ENCODE measurements at places on chromosomes 7 and 10.
A peak's percentile ranks its signal among the peaks of the same experiment; 100 is the strongest.

DNA sequence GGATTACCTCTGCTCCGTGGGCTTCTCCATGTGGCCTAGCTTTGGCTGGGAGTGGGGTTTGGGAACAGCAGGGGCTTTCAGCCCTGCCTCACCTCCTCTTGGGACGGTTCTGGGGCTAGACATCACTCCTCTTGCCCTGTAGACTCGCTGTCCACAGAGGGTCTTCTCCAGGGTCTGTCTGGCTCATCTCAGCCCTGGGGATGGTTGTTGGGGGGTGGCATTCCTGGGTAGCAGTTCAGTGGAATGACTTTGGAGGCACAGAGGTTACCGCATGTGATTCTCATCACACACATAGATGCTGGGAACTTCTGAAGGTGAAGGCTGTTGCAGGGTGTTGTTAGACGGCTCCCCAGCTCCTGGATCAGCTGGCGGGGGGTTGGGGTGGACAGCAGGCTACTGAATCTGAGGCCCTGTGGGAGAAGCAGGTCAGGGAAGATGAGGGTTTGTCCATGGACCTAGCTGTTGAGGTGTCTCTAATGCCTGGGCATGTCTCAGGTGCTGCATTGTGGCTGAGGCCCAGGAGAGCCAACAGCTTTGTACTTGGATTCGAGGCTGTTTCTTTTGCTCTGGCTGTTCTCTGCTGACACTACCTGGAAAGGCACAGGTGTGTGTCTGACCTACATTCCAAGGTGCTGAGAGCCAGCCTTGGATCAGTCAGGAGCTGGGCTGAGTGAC, 23.8 kb downstream of the RAMP3 start:
- peak; percentile 22 for DNase-seq

DNA sequence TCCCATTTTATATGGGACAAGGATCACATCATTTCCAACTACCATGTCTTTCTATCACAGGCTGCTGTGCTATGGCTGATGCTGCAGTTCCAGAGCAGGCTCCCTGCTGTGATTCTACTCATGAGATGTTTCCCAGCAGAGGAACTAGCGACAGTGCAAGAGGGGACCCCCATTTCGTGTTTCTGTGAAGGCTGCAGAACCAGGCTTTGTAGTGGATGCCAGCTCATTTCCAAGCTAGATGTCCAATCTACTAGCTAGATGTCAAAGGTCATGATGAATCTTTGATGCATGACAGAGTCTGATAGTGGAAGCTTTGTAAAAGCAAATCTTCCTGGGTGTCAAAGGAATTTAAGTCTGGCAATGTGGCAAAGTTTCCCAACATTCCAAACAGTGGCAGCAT, 21.2 kb upstream of the MYO3A start:
- no peak for DNase-seq

- no peak for DNase-seq
Observed at GRCh38 chr7:2777898-2778535, 66.1 kb downstream of the GNA12 start.

DNA sequence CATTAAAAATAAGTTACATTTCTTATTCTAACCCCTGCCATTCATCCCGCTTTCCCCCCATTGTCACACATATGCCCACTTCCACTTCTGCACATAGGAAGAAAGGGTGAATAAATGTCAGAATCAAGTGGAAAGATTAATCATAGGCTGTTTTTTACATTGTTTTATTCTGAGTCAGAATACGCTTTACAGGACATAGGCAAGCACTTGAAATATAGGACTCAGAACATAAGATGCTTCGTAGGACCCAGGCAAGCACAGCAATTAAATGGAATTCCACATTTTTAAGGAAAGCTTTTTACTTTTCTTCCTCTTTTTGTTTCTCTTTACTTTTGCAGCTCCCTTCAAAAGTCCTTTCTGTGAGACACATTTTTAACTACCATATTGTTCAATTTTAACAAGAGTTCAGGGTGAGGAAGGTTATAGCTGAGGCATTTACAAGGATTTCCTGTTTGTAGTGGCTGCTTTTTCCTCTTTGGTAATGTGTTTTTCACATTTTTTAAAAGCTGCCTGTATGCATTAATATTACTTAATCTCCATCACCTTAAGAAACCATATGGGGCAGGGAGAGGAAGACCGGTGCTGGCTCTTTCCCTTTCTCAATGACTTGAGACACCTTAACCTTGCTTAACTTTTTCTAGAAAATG, 130.0 kb downstream of the TES start:
- no peak for DNase-seq

DNA sequence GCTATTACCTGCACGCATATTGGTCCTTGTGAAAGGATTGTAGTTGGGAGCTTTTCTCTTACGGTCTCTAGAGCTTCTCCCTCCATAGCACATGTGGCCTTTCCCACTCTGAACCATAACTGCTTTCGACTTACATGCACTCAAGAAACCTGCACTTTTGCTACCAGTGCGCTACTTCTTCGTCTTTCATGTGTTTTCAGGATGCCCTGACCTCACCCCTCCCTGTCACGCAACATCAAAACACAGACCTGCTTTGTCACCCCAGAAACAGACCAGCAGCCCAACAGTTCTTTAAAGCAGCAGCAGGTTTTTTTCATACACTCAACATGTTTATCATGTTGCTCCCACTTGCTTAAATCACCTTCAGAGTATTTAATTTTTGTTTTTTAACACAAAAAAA, 243.5 kb upstream of the TCF7L2 start:
- DNase-seq = no peak

- DNase-seq = no peak
Observed at GRCh38 chr7:11294218-11294617, 320.5 kb downstream of the PHF14 start.

DNA sequence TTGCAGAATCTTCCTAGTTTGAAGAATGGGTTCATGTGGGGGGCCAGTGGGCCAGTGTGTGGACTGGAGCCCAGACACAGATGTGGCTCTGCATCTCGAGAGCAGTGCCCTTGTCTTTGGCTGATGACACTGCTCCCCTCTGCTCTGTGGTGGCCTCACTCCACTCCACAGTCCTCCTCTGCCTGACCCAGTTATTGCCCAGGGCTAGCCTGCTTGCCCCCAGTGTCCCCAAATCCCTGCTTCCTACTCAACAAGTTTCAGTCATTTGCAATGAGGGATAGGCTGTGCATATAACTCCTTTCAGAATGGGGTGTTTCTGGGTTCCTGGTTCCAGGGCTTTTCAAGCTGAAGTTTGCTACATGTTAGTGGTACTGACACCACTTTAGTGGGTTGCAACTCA, 177.5 kb downstream of the SNX10 start:
- no peak for DNase-seq

- no peak for DNase-seq
Observed at GRCh38 chr10:92829786-92830377, 18.4 kb upstream of the EXOC6 start.

DNA sequence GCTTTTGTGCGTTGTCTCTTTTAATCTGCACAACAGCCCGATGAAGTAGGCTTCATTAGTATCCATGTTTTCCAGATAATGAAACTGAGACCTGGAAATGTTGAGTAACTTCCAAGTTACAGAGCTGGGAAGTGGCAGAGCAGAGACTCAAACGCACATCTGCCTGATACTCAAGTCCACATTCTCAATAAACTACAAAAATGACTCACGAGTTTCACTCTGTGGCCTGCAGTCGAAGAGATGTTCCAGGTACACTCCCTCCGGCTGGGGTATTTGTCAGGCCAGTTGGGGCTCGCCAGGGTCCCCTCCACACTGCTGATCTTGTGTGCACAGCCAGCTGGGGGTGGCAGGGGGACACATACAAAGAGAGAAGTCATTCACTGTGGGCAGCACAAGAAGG, 17.7 kb upstream of the OPALIN start:
- DNase-seq = no peak

- no peak for DNase-seq
Observed at GRCh38 chr7:120394595-120394994, 121.6 kb downstream of the KCND2 start.

GRCh38 chr7:24732646-24733413, 24.4 kb downstream of the GSDME start:
- DNase-seq = peak; percentile 65

DNA sequence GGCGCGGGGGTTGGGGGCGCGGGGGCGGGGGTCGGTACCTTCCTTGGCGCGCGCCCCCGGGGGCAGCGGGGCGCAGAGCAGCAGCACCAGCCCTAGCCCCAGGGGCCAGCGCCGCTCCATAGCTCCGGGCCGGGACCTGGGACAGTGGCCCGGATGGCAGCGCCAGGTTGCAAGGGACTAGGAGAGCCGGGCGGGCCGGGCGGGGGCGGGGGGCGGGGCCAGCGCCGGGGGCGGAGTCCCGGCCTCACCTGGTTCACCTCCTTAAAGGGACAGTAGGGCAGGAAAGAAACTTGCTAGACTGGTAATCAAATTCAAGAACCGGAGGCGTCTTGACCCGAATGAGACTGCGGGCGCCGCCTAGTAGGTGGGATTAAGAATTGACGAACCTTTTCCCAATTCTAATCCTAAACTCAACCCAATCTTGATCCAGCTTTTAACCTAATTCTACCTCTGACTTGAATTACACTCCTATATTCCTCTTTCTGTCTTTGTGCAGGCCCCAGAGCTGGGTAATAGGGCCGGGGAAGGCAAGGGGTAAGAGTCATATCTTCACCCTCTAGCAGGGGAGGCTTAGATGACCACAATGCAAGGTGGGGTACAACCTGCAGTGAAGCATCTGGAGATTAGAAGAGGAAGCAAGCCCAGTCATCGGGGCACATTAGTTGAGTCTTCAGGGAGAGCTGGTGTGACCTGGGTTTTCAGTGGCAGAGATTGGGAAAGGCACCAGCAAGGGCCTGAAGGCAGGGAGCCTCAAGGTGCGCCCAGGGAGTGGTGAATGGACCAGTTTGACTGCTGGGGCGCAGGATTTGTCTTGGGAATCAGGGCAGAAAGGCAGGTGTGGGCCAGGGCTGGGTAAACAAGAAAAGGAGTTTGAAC, at the start of gene EPHA1:
Gene EPHA1, minus strand, starts transcription at position 171 of the 876 bp plus-strand sequence. Its CDS starts 51 bp downstream, at position 120.
- DNase-seq = peak; percentile 86

DNA sequence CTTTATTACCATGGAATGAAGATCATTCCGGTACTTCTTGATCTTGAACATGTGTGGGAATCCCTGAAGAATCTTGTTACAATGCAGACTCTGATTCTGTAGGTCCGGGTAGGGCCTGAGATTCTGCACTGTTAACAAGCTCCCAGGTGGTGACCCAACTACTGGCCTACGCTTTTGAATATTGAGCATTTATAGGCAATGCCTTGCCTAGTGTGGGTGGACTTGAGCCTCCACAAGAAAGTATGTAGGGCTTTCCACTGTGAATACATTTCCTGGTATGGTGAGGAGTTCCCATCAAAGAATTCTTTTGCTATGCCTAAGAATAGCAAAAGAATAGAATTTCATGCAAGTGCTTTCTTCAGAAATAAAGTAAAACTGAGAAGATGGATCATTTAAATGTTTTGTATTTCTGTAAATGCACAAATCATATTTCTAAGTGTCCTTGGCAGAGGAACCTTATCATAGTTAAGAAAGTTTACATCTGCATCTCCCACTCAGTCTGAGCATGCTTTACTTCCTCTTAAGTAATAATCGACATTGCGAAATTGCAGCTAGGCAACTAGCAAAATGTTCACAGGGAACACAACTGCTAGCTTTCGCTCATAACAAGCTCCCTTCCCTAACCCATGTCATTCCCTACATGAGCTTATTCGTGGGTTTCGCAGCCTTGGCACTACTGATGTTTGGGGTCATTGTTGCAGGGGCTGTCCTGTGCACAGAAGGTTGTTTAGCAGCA, 71.4 kb downstream of the AHR start:
- DNase-seq = peak; percentile 22

DNA sequence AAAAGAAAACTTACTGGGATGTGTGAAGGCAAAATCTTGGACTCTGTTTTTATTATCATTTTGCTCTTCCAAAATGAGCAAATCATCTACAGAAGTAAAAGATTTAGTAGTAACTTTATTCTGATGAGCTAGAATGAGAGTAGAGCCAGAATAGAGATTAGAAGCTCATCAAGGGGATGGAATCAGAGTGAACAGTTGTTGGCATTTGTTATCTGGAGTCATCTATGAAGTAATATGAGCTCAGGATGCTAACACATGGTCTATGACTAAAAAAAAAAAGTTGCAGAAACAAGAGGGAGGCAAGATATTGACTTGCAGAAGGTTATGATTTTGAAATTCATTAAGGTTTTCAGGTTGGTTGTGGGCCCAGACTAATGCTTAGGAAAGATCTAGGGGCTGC, 409.1 kb upstream of the ETV1 start:
- no peak for DNase-seq

DNA sequence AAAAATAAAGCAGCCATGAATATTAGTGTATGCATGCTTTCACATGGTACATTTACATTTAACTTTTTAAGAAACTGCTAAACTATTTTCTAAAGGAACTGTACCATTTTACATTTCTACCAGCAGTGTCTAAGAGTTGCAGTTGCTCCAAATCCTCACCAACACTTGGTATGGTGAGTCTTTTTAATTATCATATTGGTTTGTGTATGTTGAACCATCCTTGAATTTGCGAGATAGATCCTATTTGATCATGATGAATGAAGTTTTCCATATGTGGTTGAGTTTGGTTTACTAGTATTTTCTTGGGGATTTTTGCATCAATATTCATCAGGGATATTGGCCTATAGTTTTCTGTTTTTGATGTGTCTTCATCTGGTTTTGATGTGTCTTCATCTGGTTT, 1057.2 kb downstream of the LRMDA start:
- no peak for DNase-seq

DNA sequence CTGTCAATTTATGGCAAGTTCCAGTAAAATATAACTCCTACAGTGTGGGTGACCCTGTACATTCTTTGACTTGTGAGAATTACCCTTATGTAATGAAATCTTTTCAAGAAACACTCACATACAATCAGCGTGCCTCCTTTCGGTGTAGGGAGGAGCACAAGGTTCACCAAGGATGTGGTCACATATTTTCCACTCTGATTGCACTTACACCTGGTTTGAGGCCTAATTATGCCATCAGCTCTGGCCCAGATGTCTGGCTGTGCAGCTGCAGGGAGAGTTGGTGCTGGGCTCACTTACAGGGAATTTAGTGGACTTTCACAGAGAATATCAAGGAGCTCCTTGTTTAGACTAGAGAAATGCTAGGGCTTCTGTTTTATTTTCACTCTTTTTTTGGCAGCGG, 146.0 kb upstream of the STEAP4 start:
- no peak for DNase-seq

Data from Caco-2 (cell line).